Thoracic aorta (tissue), 2 donors: ENCODE measurements at places on chromosomes 2 and 18.

- no peaks in the 10 kb centered on the region for H3K36me3 ChIP-seq
- DNase-seq: no peak
- H3K27me3 ChIP-seq: no peaks in the 10 kb centered on the region
- no peak overlapping the region for H3K4me3 ChIP-seq
- no peak overlapping the region for H3K27ac ChIP-seq
Measured at GRCh38 chr2:207231106-207231865, 65.5 kb upstream of the KLF7 start.

- no peak overlapping the region for H3K27ac ChIP-seq
- H3K27me3 ChIP-seq: no peaks in the 10 kb centered on the region
- no peak overlapping the region for H3K4me3 ChIP-seq
- peaks cover 10% of the 10 kb centered on the region for H3K4me1 ChIP-seq
Measured at GRCh38 chr2:215845839-215846586, 167.3 kb downstream of the MREG start.

GRCh38 chr2:164824872-164825271, 16.8 kb downstream of the COBLL1 start:
- no peaks in the 10 kb centered on the region for H3K36me3 ChIP-seq
- H3K4me3 ChIP-seq: no peak overlapping the region
- H3K27me3 ChIP-seq: no peaks in the 10 kb centered on the region
- H3K27ac ChIP-seq: no peak overlapping the region

- peak overlapping the region; percentile 15 for H3K27ac ChIP-seq
- peaks cover 15% of the 10 kb centered on the region for H3K4me1 ChIP-seq
- no peak overlapping the region for H3K4me3 ChIP-seq
- DNase-seq: peak; percentile 0
Measured at GRCh38 chr18:48794251-48794970, 156.4 kb downstream of the SMAD7 start.

DNA sequence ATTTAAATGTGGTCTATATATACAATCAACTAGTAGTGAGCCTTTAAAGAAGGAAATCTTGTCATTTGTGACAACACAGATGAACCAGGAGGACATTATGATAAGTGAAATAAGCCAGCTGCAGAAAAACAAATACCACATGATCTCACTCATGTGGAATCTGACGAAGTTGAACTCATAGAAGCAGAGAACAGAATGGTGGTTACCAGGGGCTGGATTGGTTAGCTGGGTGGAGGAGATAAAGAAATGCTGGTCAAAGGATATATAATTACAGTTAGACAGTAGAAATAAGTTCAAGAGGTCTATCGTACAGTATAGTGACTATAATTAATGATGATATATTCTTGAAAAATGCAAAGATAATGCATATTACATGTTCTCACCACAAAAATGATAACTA, 267.9 kb downstream of the FBXO15 start:
- no peak overlapping the region for H3K27ac ChIP-seq
- no peak for DNase-seq
- no peaks in the 10 kb centered on the region for H3K4me1 ChIP-seq
- no peak overlapping the region for H3K4me3 ChIP-seq
